IMR-90 (cell line): ENCODE measurements at places on chromosomes 7 and 10. TPM values are rescaled to one million over a fixed set of nuclear protein-coding genes. Genes with fewer than 3 reads are reported as not detected.
A peak's percentile ranks its signal among the peaks of the same experiment; 100 is the strongest.

DNA sequence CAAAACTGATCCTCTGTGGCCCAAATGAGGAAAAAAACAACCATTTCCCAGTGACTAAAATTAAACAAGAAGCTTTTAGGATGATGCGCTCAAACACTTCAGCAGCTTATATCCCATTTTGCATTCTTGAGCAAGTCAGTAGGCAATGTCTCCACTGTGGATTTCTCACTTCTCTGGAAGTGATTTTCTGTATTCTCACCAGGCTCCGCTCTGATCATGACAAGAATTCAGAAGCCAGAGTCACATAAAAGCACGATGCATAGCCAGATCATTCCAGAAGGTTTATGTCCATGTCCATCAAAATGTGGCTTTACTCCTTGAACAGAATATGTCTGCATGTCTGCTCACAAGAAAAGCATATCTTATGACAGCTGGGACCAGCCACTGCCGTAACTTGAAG lies 481.4 kb downstream of the ADRA2A start:
- DNase-seq: no peak

Gene ZNF853
- total RNA-seq: 3.3 and 3.4 TPM in 2 replicates

Gene PPP1R3C
- total RNA-seq: 61.7 and 62.9 TPM in 2 replicates

Gene MSMB
- total RNA-seq: not detected in 2 replicates

Gene ATRNL1
- 0.18 and 0.56 TPM in 2 replicates for total RNA-seq

GRCh38 chr7:116577320-116577871 lies 52.6 kb downstream of the CAV1 start:
- peak; percentile 62 for DNase-seq

- peak; percentile 62 for DNase-seq
Observed at GRCh38 chr7:93055543-93056107, 62.2 kb downstream of the SAMD9 start.

Gene ITIH5
- total RNA-seq: under 0.01 TPM in 2 replicates

DNA sequence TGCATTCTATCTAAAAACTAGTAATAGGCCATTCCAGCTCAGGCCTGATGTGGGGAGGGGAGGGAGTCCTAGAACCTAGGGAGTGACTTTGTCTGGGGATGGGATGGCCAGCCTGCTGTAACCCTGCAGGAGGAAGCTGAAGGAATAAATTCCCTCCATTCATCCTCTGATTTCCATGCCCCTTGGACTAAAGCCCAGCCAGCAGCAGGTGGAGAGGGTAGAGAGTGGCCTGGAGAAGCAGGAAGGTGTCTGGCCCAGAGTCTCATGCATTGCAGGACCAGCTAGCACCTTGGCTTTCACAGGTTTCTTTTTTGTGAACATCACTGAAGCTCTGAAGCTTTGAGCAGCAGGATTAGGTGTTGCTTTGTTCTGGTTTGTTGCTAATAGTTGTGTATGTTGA lies 32.8 kb upstream of the CDH23 start:
- no peak for DNase-seq

Gene BLNK
- not detected in 2 replicates for total RNA-seq

- DNase-seq: peak; percentile 15
Observed at GRCh38 chr7:17021205-17021604, 139.4 kb upstream of the AGR3 start.

Gene SLC16A12
- 1.6 and 2.2 TPM in 2 replicates for total RNA-seq

DNA sequence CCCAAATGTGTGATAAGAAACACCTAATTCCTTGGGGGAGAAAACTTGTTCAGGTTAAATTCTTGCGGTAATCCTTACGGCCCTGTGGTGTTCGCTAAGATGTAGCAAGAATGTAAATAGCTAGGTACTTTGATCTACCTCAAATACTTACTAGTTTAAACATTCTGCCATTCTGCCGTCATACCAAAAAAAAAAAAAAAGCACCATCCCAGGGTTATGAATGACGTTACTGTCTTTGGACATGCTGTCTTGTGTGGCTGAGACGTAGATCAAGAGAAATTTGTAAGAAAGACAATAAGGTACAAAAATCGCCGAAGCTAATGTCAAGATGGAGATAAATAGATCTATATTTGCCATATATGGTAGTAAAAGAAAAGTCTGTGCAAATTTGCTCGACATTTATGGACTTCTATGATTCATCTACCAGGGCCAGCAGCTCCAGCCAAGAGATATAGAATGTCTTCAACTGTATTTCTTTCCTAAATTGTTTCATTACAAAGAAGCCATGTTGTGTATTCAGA lies 195.6 kb downstream of the CUX1 start:
- DNase-seq: peak; percentile 84

- no peak for DNase-seq
Observed at GRCh38 chr10:85547460-85548023, 819.1 kb downstream of the GRID1 start.

Gene PNLIPRP1
- total RNA-seq: not detected in 2 replicates

Gene PLAC9
- 1.6 and 1.9 TPM in 2 replicates for total RNA-seq

Gene CRYGN
- not detected in 2 replicates for total RNA-seq

DNA sequence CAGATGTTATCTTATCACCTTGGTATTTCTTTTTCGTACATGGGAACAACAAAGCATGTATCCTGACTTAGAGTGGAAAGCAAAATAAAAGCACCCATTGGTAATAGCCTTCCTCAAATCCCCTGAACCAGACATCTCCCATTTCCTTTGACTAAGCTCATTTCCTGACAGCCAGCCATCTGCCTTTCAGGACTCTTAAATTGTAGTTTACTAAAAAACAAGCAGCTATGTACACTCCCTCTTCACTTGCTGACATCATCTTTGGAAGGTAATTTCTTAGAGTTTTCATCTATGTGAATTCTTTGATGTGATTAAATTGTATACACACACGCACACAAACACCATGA lies 40.7 kb downstream of the ARL4A start:
- DNase-seq: no peak

GRCh38 chr7:131957338-131958020 lies 401.1 kb upstream of the PODXL start:
- DNase-seq: no peak

GRCh38 chr10:131195558-131196159 lies 115.9 kb downstream of the TCERG1L start:
- no peak for DNase-seq

Gene CXCL12
- 15.8 and 16.9 TPM in 2 replicates for total RNA-seq

Gene HMX3
- total RNA-seq: not detected in 2 replicates

DNA sequence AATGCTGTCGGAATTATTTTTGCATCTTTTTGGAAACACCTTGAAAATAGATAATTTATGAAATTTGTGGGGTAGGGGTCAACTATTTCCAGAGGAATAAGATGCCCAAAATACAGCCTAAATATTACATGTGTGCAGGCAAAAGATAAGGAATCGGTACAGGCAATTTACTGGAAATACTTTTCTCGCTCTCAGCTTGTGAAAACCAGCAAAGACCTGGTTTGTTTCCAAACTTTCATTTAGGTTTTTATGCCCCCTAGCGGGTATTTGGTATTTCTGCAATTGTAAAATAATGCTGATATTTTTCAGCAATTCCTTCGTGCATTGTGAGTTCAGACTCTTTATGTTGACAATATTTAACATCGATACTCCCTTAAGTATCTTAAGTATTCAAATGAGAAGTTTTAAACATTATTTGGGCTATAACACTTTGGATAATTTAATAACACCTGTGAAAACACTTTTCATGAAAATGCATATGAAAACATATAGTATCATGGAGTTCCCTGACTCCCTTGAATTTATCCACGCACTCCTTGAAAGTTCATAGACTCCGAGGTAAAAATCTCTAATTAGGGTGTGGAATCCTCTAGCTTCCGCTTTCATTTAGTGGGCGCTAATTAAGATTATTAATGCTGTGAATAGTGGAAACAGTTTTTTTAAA lies 132.4 kb downstream of the TSPAN12 start:
- DNase-seq: peak; percentile 45

- no peak for DNase-seq
Observed at GRCh38 chr7:135957627-135958026, 19.5 kb downstream of the MTPN start.

DNA sequence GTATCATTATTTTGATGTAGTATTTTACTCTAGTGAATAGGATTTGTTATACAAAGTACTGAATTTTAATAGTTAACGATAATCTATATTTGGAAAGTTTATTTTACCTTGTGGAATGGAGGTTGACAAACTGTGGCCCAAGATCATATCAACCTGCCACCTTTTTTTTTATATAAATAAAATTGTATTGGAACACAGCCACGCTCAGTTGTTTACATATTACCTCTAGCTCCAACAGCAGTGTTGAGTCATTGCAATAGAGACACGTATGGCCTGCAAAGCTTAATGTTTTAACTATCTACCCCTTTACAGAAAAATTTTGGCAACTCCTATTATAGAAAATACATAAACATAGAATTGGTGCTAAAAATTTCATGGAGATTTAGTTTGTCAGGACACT lies 239.3 kb downstream of the THSD7A start:
- DNase-seq: no peak

DNA sequence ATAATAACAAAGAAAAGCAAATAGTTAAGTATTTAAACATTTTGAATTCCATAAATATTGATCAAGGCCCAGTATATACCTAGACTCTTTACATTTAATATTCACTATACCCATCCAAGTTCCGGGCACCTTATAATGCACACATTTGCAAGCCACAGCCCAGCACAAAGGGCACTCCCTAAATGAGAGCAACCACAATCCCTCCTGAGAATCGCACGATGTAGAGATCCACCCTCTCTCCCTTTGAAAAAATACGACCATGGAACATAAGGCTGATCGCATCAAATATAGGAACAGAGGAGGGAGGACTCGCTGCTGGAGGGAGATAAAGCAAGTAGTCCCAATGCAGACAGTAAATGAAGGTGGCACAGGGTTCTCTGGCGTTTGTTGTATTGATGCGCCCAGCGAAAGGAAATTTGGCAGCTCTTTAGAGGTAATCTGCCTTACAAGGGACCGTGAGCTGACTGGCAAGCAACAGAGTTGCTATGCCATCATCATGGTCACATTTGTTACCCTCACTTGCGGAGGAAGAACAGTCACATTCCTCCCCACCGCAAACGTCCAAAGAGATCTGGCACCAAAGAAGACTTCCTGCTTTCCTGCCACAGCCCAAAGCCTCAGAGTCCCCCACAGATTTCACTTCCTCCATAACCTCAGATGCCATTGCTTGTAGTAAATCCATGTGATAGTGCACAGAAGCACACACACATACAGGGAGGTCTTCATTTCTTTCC lies 16.1 kb upstream of the TAS2R40 start:
- no peak for DNase-seq

GRCh38 chr10:102791754-102792395 lies 45.3 kb downstream of the CYP17A1 start:
- DNase-seq: no peak

GRCh38 chr10:51760864-51761640 lies 61.7 kb upstream of the CSTF2T start:
- DNase-seq: no peak

- no peak for DNase-seq
Observed at GRCh38 chr7:49635800-49636199, 137.6 kb upstream of the VWC2 start.

DNA sequence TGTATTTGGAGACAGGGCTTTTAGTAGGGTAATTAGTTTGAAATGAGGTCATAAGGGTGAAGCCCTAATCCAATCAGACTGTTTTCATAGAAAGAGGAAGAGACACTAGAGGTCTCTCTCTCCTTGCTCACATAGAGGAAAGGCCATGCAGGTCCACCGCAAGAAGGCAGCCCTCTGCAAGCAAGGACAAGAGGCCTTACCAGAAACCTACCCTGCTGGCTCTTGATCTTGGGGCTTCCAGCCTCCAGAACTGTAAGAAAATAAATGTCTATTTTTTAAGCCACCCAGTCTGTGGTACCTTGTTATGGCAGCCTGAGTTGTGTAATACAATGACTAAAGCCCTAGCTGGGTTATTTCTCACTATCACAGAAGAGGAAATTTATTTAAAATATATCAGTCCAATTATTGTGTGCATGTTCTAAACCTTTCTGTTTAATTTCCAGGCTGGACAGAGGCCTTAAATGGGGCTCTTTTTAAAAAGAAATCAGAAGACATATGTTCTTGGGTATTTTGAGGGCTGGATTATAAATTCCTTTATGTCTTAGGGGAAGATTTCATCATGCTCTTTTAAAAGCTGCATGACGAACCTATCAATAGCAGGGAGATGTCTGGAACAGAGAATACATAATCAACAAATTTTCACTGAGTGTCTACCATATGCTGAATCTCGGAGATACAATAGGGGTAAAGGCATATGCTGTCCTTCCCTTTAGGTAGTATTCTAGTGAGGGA lies 12.9 kb upstream of the TMEM26 start:
- DNase-seq: peak; percentile 34

- DNase-seq: no peak
Observed at GRCh38 chr7:122983261-122983660, 12.2 kb downstream of the TAS2R16 start.

GRCh38 chr7:142851919-142852318 lies 3.0 kb upstream of the EPHB6 start:
- DNase-seq: no peak

DNA sequence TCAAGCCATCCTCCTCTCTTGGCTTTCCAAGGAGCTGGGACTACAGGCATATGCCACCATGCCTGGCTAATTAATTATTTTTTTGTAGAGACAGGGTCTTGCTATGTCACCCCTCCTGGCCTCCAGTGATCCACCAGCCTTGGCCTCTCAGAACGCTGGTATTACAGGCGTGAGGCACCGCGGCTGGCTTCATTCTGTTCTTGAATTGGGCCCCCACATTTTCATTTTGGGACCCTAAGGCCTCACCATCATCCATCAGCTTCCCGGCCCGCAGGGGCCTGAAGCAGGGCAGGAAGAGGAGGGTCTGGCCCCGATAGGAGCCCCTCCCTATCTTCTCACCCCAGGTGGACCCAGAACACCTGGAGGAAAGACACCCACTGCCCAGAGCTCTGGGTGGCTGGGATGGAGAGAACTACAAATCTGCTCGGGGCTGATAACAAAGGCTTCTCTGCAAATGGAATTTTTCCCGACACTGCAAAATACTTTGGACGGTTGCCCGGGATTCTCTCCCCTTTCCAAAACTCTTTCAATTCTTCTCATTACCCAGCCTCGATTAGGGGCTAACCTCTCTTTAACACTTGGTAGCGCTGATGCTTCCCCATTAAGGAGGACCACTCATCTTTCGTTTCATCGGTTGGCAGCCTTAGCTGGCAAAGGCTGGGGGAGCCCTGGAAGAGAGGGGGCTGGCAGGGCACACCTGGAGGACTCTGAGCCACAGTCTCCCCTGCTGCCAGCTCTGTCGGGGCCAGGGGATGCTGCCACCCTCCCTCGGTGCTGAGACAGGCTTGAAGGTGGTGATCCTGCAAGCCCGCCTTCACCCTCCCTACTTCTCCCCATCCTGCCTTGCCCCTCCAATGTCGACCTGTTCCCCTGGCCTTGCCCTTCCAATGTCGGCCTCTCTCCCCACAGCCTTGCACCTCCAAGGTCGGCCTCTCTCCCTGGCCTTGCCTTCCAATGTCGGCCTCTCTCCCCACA lies 81.0 kb upstream of the GNA12 start:
- no peak for DNase-seq

DNA sequence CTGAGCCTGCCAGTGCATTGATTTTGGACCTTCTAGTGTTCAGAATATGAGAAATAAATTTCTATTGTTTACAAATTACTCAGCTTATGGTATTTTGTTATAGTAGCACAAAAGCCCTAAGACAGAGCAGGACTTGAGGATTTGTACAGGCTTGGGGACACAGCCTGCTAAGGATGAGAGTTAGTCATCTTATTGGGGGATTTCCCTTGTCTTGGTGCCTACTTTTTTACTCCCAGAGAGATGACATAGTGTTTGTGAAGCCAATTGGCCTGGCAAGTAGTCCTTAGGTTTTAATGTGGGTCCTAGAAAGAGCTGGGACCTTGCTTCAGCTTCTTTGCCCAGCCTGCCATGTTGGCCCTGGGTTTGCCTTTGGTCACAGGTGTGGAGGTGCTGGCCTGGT lies 364.0 kb downstream of the REEP3 start:
- no peak for DNase-seq

Gene CCDC172
- not detected in 2 replicates for total RNA-seq
